Heart left ventricle (tissue), 16 donors: ENCODE measurements at places on chromosomes 5 and 9. TPM values are rescaled to one million over a fixed set of nuclear protein-coding genes. Genes with fewer than 3 reads are reported as not detected.
A peak's percentile ranks its signal among the peaks of the same experiment; 100 is the strongest.

PHYHD1 gene
- 18.1 TPM for total RNA-seq

ZNF484 gene
- total RNA-seq = 6.7 TPM

DNA sequence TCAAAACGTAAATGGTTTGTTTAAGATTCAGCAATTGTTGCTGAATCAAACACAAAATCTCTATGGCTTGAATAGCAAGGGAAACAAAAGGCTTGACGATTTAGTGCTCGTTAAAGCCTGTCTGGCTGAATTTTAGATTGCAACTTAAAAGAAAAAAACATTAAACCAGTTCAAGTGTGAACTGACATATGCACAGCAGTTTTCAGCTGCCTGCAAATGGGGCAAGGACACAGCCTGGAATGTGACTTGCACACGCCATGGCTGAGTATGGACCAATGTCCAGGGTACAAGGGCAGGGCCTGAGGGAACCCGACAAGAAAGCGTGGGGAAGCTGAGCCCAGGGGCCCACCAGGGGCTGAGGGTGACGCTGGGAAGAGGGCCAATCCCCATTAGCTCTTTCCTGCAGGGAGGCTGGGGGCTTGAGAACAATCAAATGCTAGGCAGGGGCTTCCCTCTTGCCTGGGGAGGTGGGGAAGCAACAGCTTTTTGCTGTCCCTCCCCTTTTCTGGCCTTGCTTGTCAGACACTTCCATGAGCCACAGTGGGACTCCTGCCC is 89.6 kb upstream of the LRRTM2 start:
- H3K4me3 ChIP-seq = no peak overlapping the region

DMRTA1 gene
- total RNA-seq = 0.54 TPM

- peaks cover 23% of the 10 kb centered on the region for H3K4me1 ChIP-seq
- peak overlapping the region; percentile 93 for H3K4me3 ChIP-seq
- H3K27ac ChIP-seq = no peak overlapping the region
- H3K27me3 ChIP-seq = no peaks in the 10 kb centered on the region
These were observed 676 bp downstream of the NOL6 start for GRCh38 chr9:33472881-33473615.

GRCh38 chr9:129273136-129273895 is 95.3 kb upstream of the IER5L start:
- no peak for DNase-seq
- no peak overlapping the region for H3K4me3 ChIP-seq
- no peak overlapping the region for H3K27ac ChIP-seq
- H3K36me3 ChIP-seq = no peaks in the 10 kb centered on the region
- no peaks in the 10 kb centered on the region for H3K27me3 ChIP-seq

DNA sequence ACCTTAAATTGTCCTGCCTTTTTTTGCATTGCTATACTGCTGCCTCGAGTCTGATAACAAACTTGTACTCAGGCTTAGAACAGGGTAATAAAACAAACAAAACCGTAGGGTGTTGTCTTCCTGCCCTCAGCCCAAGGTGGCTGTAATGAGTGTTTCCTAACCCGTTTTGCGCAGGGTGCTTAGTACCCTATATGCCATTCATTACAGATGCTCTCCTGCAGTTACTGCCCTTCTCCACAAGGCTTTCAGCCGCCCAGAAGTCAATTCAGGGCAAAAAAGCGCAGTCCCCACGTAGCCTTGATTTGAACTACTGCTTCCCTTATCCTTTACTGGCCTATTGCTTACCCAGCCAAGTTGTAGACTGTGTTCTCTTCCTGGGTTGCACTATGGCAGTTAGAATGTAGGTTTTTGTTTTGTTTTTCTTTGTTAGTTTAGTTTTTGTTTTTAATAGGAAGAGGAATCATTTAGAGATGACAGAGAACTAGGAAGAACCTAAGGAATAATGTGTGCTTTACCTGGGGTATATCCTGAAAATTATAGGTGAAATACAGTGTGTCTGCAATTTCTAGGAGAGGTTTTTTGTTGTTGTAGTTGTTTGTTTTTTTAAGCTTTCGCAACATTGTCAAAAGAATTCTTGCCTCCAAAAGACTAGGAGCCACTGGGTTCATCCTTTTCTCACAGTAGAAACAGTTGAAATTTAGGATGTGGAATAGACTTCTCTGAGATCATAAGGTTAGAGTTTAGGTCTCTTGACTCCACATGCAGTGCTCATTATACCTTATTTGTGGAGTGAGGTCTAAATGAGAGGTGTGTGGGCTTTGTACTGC is 1.3 kb downstream of the HMGXB3 start:
- H3K4me3 ChIP-seq = peak overlapping the region; percentile 97
- no peaks in the 10 kb centered on the region for H3K4me1 ChIP-seq
- H3K36me3 ChIP-seq = peaks cover 11% of the 10 kb centered on the region
- H3K27ac ChIP-seq = peak overlapping the region; percentile 86
- peak; percentile 51 for DNase-seq

DNA sequence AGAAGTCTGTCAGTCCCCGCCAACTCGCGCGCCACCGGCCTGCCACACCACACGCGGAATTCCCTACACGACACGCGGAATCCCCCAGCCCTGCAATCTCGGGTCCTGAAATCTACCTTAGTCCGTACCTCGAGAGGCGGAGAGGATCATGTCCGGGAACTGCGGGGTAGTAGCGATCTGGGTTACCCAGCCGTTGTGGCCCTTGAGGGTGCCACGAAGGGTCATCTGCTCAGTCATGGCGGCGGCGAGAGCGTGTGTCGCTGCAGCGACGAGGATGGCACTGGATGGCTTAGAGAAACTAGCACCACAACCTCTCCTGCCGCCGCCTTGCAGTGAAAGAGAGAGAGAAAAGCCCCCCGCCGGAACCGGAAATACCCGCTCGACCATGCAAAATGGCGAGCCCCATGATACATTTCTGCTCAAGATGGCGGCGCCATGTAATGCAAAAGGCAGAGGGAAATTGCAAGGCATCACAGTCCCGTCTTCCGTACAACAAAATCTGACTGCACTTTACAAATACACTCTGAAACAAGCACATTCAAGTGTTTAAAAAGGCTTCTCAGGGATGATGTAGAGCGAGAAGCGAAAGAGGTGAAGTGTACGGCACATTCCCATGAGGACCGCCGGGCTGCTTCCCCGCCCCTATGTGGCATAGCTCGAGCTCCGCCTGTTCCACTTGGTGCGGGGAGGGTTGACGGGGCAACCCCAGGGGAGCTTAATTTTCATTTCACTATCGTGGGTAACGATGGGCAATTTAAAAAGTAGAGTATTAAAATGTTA is at the start of gene RACK1:
Gene RACK1 (minus strand): TSS at position 343 of the 780 bp plus-strand sequence. CDS start 106 bp downstream, at position 237.
- peak; percentile 90 for DNase-seq
- no peaks in the 10 kb centered on the region for H3K27me3 ChIP-seq
- H3K36me3 ChIP-seq = peaks cover 29% of the 10 kb centered on the region
- H3K4me3 ChIP-seq = peak within 1 kb of the TSS; percentile 90

GRCh38 chr5:60223342-60223741 is 329.8 kb upstream of the PDE4D start:
- no peaks in the 10 kb centered on the region for H3K4me1 ChIP-seq
- no peaks in the 10 kb centered on the region for H3K36me3 ChIP-seq
- H3K4me3 ChIP-seq = no peak overlapping the region
- no peak for DNase-seq
- no peaks in the 10 kb centered on the region for H3K27me3 ChIP-seq
- H3K27ac ChIP-seq = no peak overlapping the region
